NCI-H1417 (cell line): ENCODE measurements at places on chromosomes 3 and 15.

DNA sequence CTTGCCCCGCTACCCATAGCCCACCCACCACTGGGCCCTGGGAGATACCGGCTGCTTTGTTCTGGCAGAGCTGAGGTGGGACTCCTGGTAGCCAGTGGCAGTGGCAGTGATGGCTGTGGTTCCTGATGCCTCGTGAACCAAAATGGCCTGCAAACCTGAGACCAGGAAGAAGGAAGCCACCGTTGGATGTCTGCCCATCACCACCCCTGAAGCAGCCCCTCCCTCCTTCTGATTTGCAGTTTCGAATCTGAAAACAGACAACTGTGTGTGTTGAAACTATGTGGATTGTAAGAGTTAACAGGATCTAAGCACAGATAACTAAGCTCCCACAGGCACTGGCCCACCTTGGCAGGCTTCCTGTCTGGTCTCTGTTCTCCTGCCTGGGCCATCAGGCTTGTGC, 66.6 kb downstream of the NUP210 start:
- no peak for DNase-seq

DNA sequence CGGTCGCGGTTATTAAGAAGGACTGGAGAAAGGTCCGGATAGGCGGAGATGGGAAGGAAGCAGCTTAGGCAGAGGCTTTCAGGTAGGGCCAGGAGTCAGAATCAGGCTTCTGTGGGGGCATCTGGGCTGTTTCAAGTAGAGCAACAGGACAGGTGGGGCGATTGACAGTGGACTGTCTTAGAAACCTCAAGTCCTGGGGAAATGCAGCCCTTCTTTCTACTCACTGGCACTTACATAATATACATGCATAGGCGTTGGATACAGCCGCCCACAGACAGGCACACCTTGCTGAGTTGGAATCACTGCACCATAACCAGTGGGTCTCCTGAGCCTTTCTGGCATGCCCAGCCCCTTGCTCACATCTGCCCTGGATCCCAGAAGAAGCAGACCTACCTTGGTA, 730 bp downstream of the MYD88 start:
- DNase-seq, result peak; percentile 53

GRCh38 chr3:71486831-71487230, 96.7 kb downstream of the FOXP1 start:
- no peak for DNase-seq

DNA sequence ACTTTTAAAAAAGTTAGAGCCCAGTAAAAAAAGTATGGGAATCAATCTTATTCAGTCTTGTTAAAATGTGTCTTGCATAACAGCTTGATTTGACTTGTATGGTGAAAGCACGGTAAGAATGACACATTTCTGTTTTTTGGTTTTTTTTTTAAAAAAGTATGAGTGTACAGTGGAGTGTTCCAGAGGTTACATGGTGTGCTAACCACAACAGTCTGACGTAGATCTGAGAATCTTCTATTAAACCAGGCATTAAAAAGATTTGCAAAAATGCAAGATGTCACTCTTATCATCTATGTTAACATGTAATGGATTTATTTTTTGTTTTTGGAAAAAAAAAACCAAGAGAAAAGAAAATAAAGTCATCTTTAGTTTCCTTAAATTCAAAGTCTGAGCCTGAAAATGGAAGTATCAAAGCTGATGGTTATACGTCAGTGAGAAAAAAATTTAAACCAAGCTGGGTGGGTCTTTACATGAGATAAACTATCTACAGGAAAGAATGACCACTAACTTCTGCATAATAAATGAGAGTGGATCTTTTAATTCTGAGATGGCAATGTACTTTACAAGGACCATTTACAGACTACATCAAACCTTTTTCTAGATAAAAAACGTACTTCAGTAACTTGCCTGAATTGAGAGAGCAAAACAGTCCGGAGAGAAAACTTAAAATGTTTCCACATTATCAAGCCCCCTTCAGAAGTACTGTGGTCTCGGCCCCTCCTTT, 1.6 kb downstream of the GABPB1 start:
- no peak for DNase-seq

DNA sequence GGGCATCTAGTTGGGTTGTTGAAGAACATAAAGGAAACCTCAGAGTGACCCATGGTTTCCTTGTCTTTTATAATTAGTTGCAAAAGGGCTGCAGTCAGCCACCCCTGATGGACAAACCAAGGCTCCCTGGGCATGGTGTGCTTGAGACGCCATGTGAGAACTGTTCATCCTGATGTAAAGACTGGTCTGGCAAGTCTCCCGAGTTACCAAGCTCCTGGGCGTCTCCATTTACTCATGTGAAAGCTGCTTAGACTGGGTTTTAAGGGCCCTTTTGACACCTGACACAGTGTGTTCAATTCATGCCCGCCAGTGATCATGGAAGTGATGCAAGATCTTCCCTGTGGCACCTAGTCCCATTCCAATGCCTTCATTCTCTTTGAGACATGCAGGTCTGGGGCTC, 49.4 kb downstream of the GRK7 start:
- no peak for DNase-seq

DNA sequence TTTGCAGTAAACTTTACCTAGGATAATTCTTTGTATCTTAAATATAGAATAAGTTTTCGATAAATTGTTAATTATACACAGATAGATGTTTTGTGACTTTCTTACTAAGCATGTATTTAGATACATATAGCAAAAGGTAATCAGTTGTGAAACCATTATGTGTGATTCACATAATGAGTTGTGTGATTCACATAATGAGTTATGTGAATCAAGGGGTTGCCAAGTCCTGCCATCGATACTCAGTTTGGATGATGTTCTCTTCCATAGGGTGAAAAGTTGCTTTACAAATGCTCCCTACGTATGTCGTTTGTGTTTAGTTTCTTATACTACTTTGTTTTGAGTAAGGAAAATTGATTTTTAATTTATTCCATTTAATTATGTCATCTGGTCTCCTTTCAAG, 682.1 kb downstream of the MECOM start:
- DNase-seq, result no peak

DNA sequence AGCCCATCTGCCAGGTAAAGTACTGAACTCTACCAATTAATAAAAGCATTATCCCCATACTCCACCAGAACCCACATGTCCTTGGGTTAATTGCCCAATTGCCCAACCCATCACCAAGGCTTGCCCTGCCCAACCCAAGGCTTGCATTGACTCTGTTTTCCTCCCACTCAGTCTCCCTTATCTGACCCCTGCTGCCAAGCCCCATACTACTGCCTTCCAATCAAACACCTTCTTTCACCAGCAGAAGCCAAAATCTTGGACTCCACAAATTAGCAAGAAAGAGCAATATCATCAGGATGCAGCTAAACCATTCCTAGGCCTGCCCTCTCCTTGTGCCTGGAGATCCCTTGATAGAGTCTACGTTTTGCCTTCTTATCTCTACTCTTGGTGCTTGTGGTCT, 602.9 kb downstream of the NTRK3 start:
- no peak for DNase-seq

DNA sequence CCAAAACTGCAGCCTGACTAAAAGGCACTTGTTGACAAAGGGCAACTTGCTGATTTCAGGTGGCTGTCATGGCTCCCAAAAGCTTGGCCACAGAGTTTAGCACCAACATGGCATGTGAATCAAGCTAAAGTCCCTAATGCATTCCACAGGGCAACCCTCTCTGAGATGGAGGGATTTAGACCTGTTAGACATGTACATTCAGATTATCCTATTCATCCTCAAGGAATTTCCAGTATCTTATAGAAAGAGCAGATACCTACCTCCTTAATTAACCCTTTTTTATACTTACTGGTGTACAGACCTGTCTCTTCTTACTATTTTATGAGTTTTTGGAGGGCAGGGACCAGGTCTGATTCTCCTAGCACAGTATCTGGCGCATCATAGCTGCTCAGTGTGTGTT, 31.3 kb downstream of the ACP3 start:
- DNase-seq, result no peak

DNA sequence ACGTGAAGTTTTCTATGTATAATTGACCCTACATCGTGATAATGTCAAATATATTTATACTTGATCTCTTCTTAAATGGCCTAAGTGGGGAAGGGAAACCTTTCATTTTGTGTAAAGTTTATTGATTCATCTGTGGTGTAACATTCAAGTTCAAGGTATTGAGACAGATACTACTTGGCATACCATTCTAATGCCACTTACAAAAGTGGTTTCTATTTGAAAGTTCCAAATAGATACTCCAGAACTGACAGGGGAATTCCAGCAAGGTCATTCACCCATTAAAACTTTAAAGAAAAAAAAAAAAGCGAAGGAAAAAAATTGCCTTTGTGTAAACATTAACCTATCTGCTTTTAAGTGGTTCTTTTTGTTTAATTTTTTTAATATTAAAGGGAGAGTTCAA, 45.3 kb upstream of the MAP3K13 start:
- no peak for DNase-seq

DNA sequence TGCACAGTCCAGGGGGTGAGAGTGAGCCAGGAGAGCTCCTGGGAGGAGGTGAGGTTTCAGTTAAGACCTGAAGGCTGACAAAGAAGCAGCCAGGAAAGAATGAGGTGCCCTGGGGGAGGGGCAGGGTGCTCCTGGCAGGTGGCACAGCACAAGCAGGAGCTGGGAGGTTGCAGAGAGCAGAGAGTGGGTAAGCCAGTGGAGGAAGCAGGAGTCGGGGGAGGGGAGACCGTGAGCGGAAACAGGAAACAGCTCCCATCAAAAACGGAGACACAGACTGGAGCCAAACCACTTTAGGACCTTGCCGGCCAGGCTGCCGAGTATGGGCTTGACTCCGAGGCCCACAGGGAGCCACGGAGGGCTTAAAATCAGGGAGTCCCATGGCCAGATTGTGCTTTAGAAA, 12.1 kb upstream of the FBLN2 start:
- no peak for DNase-seq

DNA sequence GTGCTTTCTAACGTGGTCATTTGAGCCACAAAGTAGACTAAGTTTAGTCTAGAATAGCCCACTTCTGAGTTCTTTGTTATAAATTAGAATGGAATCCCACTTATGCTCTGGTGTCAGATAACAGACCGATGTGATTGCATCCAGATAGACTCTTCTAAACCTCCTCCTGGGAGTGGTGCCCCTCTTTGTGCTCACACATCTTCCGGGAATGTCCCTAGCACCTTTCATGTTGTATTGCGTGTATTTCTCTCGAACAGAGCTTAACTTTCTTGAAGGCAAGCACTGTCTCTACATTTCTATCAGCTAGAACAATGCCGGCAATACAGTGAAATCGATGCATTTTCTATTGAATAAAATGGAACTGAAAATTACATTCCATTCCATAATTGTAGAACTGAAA, 23.0 kb downstream of the CP start:
- no peak for DNase-seq

DNA sequence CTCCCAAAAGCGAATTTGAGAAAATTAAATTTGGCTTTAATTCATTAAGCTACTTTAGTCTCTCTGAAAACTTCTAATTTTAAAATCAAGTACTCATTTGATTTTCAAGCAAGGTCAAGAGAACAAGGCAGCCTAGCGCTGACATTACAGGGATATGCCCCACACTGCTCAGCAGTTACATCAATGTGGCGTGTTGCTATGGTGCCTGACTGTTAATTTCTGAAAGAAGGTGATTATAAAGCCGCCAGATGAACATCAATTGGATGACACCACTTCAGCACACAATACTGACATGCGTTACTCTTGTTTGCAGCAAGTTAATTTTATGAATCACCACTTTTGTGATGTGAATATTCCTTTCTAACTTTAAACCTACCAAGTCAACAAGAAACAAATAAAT, 284.4 kb downstream of the FOXP1 start:
- no peak for DNase-seq

GRCh38 chr3:120780977-120781376, 38.4 kb downstream of the GTF2E1 start:
- DNase-seq, result no peak

DNA sequence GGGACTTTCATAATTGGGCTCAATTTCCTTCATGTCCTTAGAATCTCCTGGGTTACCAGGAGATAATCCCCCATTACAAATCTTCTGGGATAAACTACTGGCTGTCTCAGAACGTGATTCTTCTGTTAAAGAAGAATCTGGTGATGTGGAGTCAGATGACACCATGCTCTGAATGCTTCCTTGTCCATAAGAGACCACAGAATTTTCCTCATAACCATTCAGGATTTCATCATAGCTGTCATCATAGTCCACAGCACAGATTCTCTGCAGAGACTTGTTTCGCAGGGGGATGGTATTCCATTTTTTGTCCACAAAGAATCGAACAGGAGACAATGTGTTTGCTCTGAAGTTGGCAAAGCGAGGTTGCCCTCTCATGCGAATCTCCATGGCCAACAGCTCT, 109.8 kb upstream of the TSPAN3 start:
- no peak for DNase-seq

DNA sequence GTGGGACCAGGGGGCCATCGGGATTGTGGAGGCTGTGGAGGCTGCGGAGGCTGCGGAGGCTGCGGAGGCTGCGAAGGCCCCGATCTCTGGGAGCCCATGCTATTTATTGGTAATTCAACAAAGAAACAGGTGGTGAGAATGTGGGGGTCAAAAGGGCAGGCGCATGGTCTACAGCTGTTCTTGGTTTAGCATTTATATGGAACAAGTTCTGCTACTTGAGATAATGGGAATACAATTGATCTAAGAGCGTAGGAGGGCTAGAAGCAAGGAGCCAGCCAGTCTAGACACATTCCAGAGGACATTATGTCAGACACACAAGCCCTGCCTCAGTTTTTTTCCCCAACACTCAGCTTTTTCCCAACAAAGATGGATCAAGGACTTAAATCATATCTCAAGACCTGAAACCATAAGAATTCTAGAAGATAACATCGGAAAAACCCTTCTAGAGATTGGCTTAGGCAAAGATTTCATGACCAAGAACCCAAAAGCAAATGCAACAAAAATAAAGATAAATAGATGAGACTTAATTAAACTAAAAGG, 20.1 kb downstream of the C3orf80 start:
- DNase-seq, result no peak

DNA sequence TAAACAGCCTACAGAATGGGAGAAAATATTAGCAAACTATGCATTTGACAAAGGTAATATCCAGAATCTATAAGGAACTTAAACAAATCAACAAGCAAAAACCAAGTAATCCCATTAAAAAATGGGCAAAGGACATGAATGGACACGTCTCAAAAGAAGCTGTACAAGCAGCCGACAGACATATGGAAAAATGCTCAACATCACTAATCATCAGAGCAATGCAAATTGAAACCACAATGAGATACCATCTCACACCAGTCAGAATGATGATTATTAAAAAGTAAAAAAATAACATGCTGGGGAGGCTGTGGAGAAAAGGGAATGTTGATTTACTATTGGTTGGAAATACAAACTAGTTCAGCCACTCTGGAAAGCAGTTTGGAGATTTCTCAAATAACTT, 30.7 kb upstream of the PPM1L start:
- no peak for DNase-seq

- DNase-seq, result no peak
These were observed 69.6 kb downstream of the NCEH1 start for GRCh38 chr3:172641291-172641690.

- no peak for DNase-seq
These were observed 51.4 kb downstream of the NMD3 start for GRCh38 chr3:161272524-161272923.

- no peak for DNase-seq
These were observed 18.2 kb downstream of the FAN1 start for GRCh38 chr15:30921781-30922479.

- DNase-seq, result no peak
These were observed 263.8 kb downstream of the LPP start for GRCh38 chr3:188417766-188418165.

- DNase-seq, result no peak
These were observed 129.5 kb downstream of the ATP8B4 start for GRCh38 chr15:49989498-49989897.
